Hepatic stellate cell (primary cell): ENCODE measurements at places on chromosomes 3 and 15.

DNA sequence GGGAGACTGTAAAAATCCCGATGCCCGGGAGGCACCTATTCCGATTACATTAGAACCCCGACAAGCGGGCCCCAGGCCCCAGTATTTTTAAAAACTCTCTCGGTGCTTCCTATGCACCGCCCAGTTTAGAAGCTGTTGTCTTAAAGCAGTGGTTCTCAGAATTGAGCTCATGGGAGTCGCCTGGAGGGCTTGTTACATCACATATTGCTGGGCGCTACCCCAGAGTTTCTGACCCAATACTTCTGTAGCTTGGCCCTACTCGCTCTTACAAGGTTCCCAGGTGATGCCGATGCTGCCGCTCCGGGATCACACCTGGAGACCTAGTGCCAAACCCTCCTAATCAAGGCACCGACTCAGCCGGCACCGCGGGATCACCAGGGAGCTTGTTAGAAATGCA is 35.2 kb downstream of the CPN2 start:
- DNase-seq, result peak; percentile 53

GRCh38 chr3:120147072-120147871 is 53.0 kb upstream of the GSK3B start:
- DNase-seq, result no peak

DNA sequence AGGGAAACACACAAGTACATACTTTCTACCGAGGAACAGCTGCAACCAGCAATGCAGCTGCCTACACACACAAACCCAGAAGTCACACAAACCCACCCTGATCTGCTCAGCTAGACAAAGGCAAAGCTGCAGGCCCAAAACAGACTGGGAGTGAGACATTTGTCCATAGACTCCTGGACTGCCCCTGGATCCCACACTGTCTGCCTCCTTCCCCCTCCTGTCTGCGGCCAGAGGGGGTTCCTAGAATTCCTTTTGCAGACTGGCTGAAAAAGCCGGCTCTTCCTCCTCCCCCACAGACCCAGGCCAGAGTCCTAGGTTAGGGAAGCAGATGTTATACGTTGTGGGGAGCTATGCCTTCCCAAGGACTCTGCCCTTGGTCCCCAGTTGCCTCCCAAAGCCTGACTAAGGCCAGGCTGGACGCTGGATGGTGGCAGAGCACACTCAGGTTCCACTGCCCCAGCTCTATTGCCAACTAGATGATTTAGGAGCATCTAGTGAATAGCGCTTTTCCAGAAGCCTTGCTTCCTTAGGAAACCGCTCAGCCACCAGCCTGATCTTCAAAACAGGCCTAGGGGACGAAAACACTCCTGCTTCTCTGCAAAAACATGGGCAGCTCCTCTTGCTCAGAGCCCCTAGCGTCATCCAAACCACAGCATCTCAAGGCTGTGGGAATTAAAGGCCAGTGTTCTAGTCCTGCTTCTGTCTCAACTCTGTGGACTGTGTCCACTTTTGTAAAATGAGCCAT is 37.4 kb upstream of the CILP start:
- no peak for DNase-seq

GRCh38 chr15:52733696-52734255 is 54.6 kb upstream of the ATOSA start:
- peak; percentile 8 for DNase-seq

DNA sequence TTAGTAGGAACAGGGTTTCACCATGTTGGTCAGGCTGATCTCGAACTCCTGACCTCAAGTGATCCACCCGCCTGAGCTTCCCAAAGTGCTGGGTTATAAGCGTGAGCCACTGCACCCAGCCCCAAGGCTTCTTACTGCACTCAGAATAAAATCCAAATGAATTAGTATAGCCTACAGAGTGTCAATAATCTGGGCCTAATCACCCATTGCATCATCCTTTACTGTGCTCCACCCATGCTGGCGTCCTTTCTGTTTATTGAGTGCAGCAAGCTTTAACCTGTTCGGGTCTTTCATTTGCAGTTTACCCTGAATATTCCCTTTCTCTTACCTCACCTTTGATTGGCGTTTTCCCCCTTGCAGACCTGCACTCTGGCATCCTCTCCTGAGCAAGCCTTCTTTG is 77.7 kb downstream of the CEP63 start:
- no peak for DNase-seq

- no peak for DNase-seq
Measured at GRCh38 chr15:90637693-90638092, 79.5 kb upstream of the BLM start.
